Hematopoietic multipotent progenitor cell treated with erythropoietin and hydrocortisone succinate and interleukin-3 and kit ligand, for 17 days (in vitro differentiated cells): ENCODE measurements at places on chromosomes 2 and 18.

GRCh38 chr2:100008956-100009355 lies 133.4 kb downstream of the AFF3 start:
- DNase-seq = no peak

GRCh38 chr2:127170452-127171197 lies 49.5 kb downstream of the CYP27C1 start:
- no peak for DNase-seq

DNA sequence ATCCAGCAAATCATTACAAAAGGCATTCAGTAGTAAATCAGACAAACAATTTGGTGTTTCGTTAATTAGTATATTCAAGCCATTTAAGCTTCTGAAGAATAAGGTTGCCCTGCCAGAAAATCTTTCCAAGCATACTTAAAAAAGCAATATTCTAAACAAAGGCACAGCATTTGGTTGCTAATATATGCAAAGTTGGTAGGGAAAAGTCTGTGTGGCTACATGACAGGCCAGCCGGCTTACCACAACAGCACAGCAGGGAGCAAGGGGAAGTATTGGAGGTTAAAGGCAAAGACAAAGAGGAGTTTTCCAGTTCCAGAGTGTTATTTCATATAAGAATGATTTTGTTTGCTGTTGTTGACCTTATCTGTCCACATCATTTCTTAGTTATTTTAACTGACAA lies 282.3 kb downstream of the MBD5 start:
- DNase-seq = no peak

DNA sequence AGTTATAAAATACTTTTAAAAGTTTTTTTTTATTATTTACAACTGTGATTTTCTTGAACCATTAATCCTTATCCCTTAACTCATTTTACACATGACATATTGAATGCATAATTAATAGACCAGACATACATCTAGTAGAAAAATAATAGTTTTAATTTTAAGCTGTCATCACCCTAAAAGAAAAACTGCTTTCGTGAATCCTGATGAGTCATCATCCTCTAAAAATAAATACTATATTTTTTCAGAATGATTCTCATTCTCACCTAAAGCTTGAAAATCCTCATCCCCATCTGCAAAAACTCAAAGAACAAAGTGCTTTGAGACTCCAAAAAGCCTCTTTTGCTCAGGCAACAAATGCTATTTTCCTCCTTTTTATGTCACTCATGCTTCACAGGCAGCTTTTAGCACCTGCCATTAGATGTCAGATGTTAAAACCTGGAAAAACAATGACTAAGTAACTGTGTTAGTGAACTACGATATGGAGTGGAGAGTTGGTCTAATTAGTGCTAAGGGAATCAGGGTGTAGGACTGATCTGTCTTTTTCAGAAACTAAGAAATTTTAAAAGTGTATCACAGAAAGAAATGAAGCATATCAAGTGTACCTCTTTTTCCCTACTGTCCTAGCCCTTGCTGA lies 297.6 kb downstream of the TMX3 start:
- no peak for DNase-seq

DNA sequence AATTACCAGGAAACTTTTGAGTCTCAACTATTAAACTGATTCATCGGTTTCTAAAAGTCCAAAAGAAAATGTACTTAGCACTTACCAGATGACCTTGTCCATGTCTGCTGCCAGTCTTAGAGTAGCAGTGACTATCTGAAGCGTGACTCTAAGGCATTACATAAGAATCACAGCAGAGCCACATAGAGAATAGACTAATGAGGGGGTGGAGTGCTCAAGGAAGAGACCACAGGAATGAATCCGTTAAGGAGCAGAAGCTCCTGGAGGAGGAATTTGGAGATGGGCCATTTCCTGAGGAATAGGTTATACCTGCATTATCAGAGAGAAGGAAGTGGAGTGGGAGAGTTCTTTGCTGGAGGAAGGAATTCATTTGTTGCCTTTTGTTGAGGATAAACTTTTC lies 116.0 kb downstream of the MAP3K20 start:
- no peak for DNase-seq

DNA sequence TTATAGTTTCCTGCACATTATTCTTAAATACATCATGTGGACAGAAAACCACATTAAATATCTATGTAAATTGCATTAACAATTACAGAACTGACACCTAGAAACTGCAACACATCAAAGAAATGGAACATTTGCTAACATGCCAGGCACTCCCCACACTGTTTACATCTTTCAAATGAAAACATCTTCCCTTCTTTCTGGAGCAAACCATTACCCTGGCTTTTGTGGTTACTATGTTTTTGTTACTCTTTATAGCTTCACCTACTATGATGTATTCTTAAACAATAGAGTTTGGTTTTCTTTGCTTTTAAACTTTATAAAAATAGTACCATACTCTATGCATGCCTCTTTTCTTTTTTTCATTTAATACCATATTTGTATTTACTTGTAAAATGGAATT lies 1894.5 kb upstream of the CELF4 start:
- no peak for DNase-seq

- no peak for DNase-seq
Observed at GRCh38 chr2:241870081-241870541, 582 bp downstream of the RTP5 start.

- DNase-seq = no peak
Observed at GRCh38 chr2:192228685-192229084, 34.0 kb upstream of the TMEFF2 start.

DNA sequence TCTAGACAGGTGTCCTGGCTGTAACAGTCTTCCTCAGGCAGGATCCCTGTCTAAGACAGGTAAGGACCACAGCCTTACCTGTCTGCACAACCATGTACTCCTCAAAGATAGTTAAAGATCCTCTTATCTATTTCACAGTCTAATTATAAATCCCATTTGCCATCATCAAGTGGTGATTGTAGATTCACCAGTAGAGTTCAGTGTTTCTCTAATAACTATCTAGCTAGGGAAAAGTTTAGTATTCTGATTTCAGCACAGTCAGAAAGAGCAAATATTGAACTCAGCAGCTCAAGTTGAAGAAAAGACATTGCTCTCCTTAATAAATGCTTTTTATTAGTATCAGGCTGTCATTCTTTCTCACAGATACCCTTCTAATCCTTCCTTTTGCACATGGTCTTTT lies 1305.5 kb upstream of the NXPH2 start:
- no peak for DNase-seq

DNA sequence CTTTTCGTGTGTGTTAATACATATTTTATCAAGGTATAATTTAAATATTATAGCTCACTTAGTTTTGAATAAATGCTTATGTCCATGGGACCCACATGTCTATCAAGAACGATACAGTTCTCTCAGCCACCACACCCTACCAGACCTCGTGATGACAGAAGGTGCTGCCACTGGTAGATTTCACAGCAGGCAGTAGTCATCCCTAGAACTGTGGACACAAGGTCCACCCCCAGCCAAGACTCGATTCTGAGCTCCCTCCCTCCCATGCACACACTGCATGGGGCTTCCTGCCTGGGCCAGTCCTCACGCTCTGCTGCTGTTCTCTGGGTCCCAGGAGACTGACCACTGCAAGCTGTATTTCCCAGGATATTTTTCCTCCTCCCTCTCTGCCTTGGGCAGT lies 26.5 kb upstream of the CREB1 start:
- peak; percentile 50 for DNase-seq

- no peak for DNase-seq
Observed at GRCh38 chr2:138708682-138709241, 71.4 kb downstream of the NXPH2 start.
